ENCODE measurements at places on chromosomes 1 and 21.

GRCh38 chr1:51686450-51686849 is 69.6 kb downstream of the OSBPL9 start:
- no peak for DNase-seq

GRCh38 chr1:1309251-1310108 is 1.1 kb downstream of the PUSL1 start:
- no peak for DNase-seq

- DNase-seq, result peak; percentile 86
Measured at GRCh38 chr1:2546515-2547209, 9.5 kb upstream of the TNFRSF14 start.

GRCh38 chr1:63802109-63802508 is 28.3 kb downstream of the ROR1 start:
- DNase-seq, result no peak

- no peak for DNase-seq
Measured at GRCh38 chr1:154749078-154749760, 120.9 kb downstream of the KCNN3 start.

- no peak for DNase-seq
Measured at GRCh38 chr1:198612471-198613260, 26.2 kb upstream of the PTPRC start.

DNA sequence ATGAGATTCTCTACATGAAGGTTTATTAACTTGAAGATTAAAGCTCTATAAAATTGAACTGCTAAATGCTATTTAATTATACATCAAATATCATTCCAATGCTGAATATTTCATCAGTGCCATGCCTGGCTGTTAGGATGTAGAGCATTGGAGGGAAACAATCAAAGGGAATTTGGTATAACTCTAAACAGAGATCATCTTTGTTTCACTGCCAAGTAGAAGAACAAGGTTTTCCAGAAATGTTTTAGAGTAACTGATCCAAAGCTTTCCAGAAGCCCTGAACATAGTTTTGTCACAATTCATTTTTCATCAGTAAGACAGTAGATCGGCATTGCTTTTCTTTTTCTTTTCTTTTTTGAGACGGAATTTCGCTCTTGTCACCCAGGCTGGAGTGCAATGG is 5.9 kb upstream of the DSTYK start:
- DNase-seq, result no peak

- DNase-seq, result no peak
Measured at GRCh38 chr1:40036574-40036973, 4.0 kb upstream of the CAP1 start.

DNA sequence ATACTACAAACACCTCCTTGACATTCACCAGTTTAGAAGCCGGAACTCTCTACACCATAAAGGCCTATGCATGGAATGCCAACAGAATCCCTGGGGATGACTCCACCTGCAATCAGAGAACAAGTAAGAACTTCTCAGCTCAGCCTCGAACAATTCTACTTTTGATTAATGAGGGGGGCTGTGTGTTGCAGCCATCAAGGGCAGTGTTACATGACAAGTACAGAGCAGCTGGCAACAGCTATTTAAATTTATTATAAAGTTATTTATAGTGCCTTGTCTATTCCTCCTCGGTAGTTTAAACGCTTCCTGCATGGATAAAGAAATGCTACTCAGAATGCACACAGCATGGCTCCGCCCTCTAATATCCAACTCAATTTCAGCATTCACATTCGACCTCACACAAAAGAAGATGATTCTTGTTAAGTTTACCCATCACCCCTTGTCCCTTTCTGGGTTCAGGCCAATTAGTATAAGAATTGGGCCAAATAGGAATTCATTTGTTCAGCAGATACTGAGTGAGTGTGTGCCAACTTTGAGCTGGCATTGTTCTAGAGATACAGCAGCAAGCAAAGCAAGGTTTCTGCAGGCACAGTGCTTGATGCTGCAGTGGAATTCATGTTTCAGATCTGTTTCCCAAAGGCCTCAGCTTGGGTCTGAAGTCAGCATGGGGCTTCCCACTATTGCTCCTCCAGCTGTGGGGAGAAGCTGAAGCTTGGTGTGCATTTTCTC is 6.4 kb downstream of the FNDC7 start:
- no peak for DNase-seq

GRCh38 chr1:228513236-228513900 is 26.2 kb downstream of the RNF187 start:
- no peak for DNase-seq

DNA sequence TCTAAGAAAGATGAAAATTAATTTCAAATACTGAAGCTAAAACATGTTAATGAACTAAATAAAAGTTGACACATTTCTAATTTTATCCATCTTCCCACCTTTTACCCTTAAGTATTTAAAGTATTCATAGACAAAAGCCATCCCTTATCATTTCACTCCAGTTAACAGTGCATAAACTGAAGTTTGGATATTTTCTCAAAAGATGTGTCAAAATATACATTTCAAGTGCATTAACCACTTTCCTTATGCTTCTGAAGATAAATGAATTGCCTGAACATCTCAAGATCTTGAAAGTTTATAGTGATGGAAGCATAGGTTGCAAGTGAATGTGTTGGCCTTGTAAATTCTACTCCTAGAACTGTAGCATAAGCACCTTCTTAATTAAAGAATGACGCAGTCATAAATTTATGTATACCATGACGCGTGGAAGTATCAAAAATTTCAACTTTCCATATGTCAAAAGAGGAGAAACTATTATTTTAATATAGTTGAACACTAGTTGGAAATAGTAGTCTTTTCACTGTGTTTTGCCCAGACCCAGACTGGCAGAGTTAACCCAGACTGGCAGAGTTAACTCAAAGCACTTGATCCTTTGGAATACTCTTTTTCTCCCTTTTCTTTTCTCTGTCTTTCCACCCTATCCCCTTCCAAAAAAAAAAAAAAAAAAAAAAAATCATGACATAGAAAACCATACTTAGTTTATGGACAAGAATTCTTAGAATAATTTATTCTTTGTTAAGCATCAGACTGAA is 282.6 kb upstream of the C1orf105 start:
- DNase-seq, result no peak

DNA sequence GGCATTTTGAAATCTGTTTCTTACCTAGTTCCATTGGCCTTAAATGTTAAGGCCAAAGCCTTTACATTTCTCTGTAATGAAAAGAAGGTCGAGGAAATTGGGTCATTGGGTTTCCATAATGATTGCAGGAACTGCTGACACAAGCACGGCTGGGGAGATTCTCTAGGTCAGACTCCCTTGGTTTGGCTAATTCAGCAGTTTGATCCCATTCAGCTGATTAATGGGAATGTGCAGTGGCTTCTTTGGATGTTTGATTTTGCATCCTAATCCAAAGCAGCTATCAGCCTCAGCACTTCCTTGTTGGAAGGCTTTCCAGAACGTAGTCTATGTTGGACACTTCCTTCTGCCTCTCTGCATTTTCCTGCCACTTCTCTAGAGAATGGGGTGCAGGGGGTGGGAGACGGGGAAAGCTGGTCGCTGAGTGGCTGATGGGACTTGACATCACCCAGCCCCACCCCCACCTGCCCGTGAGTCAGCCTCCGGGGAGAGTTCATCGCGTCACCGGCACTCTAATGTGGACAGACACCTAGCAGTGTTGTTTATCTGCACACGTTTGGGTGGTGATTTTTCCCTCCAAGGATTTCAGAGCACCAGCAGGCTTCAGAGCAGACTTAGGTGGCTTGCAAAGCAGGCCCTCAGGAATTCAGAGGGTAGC is 5.4 kb downstream of the PSEN2 start:
- DNase-seq, result no peak

- no peak for DNase-seq
Measured at GRCh38 chr1:17141441-17142197, 22.4 kb upstream of the PADI2 start.

GRCh38 chr1:12460121-12460520 is 157.9 kb downstream of the DHRS3 start:
- DNase-seq, result no peak

DNA sequence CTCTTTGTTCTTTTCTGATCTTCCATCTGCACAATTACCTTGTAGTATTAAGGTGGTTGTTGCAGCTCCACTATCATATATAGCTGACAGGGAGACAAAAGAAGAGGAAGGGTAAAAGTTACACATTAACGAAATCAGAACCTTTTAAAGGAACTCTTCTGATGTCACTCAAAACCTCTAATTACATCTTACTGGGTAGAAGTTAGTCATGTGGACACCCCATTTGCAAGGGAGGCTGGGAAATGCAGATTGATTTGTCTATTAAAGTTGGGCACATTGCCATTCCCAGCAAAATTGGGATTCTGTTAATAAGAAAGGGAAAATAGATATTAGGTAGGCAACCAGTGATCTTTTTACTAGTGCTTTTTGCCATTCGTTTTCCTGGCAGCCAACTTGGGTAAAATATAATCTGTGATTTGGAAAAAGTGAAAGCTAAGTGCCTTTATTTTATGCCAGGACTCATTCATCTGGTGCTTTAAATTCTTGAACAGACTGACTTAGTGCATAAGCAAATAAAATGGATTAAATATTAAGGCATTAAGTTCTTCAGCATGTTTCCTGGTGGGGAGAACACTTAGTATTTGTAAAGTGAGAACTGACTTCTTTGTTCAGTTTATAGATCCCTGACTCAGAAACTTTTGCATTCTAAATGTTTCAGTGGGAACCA is 71.3 kb downstream of the DNM3 start:
- no peak for DNase-seq

DNA sequence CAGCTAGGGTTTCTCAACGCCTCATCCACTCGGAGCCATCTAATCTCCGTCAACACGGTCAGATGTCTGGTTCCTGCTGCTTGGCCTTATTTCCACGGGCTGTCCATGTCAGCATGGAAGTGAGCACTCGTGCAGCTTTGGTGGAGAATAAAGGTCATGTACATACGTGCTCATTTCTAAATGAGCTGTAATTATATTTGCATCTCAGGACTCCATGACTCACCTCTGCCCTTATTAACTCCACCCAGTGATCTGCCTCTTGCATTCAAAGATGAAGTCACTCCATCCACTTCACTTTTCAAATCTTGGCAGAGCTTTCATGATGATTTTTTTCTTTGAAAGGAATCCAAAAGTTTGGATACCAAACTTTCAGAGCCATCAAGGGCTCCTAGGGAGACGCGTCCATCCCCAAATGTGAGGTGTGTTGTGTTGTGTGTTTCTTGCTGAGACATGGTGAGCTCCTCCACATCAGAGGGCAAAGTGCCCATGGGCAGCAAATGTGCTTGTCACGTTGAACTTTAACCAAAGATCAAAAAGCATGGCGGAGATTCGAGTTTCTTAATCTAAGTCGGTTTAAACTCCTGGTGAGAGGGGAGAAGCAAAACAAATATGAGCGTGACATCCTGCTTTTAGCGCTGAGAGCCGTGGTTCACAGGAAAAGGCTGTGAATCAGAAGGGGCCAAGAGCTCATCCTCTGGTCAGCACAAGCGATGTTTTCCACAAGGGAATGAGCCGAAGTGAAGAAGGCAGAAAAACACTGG is 68.6 kb upstream of the ERRFI1 start:
- no peak for DNase-seq

DNA sequence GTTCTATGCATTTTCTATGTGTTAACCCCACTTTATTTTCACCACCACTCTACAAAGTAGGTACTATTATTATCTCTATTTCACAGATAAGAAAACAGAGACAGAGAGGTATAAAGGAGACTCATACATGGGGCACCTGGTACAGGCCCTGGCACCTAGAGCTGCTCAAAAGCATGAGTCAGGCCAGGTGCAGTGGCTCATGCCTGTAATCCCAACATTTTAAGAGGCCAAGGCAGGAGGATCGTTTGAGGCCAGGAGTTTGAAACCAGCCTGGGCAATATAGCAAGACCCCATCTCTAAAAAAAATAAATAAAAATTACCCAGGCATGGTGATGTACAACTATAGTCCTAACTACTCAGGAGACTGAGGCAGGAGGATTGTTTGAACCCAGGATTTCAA is 35.8 kb downstream of the GLIS1 start:
- no peak for DNase-seq

DNA sequence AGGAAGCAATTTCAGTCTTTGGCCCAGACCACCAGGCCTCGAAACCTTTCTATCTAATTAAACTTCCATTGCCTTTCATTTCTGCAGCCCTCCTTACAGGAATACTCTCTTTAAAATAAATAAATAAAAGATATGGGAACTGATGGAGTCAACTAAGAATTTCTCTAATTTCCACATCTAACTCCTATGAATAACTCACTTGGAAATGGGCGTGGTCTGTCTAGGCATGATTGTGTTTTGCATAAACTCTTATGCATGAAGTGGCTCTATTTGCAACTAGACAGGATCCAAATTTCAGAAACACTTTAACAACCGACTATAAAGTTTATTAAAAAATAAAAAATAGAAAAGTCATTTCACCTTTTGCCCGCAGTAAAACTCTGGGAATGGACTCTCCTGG is 199.5 kb downstream of the ADSS2 start:
- no peak for DNase-seq

DNA sequence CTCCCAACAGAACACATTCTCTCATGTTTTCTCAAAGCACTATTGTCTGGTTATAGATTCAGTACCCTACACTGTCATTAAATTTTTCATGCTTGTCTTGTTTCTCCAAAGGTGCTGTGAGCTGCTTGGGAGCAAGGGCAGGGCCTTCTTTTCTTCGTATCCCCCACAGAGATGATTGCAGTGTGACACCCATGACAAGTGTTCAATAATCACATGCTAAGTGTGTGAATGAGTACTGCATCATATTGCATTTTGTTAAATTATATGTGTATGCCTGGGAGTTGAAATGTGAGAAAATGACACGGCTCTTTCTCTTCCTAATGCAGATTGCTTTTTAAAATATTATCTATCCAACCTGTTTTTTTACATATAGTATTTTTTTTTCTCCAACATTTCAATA is 57.3 kb upstream of the MAGI3 start:
- no peak for DNase-seq

DNA sequence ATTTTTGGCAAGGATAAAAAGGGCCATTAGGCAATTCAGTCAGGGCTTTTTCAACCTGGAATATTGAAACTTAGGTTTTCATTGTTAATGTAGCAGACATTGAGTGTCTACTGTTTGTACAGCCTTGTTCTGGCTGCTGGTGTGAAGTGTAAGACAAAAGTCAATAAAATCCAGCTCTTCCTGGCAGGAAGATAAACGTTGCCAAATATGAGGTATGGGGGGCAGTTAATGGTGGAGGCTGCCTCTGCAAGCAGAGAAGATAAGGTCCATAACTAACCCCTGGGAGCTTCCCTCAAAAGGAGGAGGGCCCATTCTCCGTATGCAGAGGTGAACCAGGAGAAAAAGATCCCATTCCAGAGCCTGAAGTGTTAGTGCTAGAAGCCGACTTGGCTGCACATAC is 19.5 kb upstream of the SHE start:
- DNase-seq, result no peak

GRCh38 chr1:183416850-183417771 is 1.1 kb downstream of the NMNAT2 start:
- DNase-seq, result no peak

- no peak for DNase-seq
Measured at GRCh38 chr1:9352377-9353134, 59.9 kb downstream of the SPSB1 start.

DNA sequence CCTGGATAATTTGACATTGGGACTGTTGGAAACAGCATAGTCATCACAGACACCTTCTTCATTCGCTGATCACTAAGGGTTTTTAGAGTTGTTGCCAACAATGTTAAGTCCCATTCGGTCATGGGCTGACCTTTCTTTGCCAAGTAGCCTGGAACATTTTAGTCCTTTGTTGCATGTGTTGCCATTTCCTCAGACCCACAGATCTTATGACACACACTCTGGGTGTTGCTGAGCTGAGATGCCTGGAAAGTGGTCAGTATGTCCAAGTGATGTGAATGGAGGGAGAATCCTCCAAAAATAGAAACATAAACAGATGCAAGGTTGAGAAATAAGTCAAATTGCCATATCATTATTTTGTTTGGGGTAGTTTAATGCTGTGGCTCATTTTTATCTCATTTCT is 61.5 kb upstream of the GJA5 start:
- no peak for DNase-seq
